Fibroblast of skin of scalp (primary cell): ENCODE measurements at places on chromosomes 7 and 10.

GRCh38 chr10:14952851-14953423, 959 bp downstream of the DCLRE1C start:
- DNase-seq, result no peak

DNA sequence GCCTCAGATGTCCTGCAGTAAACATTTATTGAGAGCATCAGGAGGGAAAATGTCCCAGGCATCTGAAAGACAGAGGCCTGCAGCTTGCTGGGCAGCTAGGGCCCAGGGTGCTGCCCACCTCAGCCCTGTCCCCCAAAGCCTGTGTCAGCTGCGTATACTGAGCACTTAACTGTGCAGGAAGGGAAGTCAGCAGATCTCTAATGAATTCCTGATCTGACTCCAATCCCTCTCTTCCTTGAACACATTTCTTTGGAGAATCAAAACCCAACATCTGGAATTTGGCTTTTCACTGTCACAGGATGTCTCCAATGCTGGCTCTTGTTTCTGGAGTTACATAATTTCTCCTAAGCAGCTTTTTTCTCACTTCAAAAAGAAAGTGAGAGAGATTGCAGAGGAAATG, 364.7 kb upstream of the NFE2L3 start:
- peak; percentile 17 for DNase-seq

DNA sequence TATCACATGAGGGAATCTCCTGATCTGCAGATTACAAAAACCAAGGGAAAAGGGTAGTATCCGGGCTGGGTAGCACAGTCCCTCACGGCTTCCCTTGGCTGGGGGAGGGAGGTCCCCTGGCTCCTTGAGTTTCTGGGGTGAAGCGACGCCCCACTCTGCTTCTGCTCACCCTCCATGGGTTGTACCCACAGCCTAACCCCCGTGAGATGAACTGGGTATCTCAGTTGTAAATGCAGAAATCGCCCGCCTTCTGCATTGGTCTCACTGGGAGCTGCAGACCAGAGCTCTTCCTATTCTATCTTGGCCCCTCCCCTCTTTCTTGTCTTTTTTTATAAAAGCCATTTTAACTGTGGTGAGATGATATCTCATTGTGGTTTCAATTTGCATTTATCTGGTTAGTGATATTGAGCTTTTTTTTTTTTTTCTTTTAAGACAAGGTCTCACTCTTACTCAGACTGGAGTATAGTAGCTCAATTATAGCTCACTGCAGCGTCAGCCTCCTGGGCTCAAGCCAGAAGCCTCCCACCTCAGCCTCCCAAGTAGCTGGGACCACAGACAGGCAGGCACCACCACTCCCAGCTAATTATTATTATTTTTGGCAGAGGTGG, 87.8 kb downstream of the ABCC2 start:
- DNase-seq, result no peak

DNA sequence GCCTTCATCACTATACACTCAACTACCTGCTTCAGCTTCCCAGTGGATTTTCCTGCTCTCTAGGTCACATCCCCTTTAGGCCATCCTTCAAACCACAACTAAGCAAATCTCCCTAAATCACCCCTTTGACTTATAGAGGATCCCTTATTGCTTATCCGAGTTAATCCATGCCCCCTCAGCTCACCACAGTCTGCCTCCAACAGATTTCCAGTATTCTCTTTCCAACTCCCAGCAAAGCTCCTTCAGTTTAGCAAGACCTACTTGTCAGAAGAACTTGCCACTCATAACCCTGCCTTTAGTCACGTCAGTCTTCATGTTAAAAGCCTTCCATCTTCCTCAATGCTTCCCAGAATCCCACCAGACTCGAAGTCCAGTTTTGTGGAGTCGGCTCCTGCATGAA, 38.6 kb downstream of the RAPGEF5 start:
- no peak for DNase-seq

- DNase-seq, result peak; percentile 83
Measured at GRCh38 chr7:92849322-92849721, 12.9 kb upstream of the CDK6 start.

DNA sequence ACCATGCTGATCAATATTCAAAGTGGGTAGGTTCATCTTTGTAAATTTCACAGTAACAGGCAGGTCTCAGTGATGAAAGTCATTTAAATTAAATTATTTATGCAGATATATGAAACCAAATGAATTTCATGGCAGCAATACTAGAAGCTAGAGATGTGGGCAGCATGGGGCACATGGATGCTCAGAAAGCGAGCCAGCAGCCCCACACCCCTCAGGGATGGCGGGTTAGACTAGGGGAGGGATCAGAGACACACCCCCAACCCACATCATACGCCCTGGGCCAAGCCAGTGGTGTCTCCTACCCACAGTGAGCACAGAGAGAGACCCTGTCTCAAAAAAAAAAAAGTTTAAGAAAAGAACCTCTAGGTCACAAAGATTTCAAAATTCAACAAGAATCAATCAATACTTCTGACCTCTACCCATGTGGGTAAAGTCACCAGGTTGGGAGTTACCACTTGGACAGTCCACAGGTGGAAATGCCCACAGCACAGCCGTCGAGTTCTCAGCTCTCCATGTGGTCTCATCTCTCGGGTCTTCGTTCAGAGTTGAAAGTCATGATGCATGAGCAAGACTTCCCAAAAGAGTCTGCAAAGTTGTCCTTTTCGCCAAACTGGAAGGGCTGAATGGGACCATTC, 79.3 kb upstream of the PPP2R2D start:
- DNase-seq, result no peak

- DNase-seq, result no peak
Measured at GRCh38 chr10:103548006-103548405, 54.5 kb downstream of the NEURL1 start.

- DNase-seq, result no peak
Measured at GRCh38 chr10:82463614-82464013, 588.6 kb downstream of the NRG3 start.

DNA sequence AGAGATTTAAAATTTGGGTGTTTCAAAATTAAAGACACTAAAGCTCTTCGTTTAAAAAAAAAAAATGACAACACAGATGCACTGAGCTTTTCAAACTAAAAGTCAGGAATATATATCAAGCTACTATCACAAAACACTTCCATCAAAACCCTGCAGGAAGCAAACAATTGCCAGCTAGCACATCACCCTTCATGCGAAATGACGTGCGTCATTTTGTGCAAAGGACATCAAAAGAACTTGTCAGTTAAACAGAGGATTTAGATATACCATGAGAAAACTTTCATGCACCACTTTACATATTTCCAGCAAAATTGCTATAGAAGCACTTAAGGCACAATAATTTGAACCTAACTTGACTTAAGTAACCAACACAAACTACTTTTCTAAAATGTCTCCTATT, 264.7 kb downstream of the GRM8 start:
- no peak for DNase-seq

- peak; percentile 42 for DNase-seq
Measured at GRCh38 chr7:40749877-40750276, 615.1 kb downstream of the SUGCT start.

DNA sequence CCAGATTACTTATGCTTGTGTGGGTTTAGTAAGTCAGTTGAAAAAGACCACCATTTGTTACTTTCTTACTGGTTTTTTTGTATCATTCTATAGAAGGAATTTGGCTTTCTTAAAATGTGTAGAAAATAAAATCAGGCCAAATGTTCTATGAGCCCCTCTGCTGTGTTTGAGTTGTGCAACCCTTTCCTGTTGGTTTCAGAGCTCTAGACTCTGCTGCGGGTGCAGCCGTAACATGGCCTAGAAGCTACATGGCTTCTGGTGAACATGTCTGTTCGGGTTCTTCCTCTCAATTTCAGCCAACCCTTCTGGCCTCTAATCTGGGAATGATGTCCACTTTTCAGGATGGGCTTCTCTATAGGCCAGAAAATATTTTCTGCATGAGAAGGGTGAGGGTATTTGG, 56.6 kb upstream of the RAB18 start:
- no peak for DNase-seq

DNA sequence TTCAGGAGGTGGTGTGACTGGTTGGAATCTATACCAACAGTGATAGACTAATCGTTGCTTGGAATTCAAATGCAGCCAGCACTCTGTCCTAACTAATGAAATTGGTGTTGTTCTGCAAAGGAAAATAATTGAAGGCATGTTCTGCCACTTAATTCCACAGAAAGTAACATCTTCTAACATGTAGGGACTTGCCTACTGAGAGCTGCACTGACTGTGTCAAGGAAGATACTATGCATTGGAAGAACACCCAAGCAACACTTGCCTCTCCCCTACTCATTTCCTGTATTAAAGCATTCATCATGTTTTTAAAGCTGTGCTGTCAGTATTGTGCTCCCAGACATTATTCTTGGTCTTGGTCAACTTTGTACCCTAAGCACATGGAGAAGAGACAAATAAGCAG, 2.7 kb upstream of the CYP3A7 start:
- no peak for DNase-seq

GRCh38 chr7:26688388-26688787, 176.0 kb downstream of the SKAP2 start:
- DNase-seq, result no peak

DNA sequence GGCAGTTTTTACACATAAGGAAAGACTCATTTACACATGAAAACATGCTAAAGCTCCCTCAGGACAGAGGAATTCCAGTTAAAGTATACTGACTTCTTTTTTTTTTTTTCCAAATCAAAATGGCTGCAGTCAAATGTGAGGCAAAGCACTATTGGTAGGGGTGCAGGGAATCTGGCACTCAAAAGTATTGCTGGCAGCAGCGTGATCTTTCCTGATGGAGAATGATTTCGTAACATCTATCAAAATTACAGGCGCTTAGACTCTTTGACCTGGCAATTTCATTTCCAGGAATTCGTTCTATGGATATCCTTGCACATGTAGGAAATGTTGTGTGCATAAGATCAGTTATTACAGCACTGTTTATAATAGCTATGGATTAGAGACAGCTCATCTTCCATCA, 65.7 kb downstream of the VSTM4 start:
- no peak for DNase-seq

DNA sequence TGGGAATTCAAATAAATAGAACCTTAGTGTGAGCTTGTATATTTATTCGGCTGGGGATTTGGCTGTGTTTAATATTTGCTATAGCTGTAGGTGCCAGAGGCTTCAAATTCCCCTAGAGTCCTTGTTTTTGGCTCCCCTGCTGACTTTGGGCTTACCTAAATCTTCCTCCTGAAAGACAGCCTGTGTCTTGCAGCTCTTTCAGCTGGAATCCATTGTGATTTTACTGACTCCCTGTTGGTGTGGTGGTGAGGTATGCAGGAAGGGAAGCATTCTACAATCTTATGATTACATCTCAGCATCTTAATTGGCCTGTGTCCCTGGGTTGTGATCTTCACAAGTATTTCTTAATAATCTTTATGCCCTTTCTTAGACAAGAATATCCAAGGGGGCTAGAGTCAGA, 25.9 kb downstream of the FOXI2 start:
- DNase-seq, result no peak

DNA sequence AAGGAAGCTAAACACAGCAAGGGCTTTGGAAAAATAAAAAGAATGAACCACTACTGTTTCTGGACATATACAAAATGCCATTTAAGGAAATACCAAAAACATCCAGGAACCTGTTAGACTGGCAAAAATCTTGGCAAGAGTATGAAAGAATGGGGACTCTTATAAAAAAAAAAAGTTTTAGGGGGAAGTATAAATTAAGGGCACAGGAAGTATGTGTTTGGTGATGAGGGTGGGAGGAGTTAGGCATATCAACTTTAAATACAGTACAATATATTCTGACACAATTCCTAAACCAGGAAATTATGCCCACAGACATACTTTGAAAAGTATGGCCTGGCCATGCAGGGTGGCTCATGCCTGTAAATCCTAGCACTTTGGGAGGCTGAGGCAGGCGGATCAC, 74.2 kb downstream of the WAPL start:
- no peak for DNase-seq

DNA sequence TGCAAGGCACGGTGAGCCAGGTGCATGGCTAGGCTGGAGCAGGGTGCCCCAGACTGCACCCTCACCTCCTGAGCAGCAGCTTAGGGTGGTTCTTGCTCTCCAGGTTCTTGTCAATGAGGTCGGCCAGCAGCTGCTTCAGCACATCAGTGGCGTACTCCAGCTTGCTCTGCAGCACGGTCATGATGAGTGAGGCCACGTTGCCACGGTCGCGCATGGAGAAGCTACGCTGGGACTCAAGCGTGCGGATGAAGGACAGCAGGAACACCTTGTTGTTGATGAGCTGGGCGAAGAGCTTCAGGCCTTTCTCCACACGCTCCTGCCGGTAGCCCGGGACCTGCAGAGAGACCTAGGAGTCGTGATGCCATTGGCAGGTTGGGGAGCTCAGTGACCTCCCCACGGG, 408.0 kb downstream of the PLXNA4 start:
- no peak for DNase-seq

DNA sequence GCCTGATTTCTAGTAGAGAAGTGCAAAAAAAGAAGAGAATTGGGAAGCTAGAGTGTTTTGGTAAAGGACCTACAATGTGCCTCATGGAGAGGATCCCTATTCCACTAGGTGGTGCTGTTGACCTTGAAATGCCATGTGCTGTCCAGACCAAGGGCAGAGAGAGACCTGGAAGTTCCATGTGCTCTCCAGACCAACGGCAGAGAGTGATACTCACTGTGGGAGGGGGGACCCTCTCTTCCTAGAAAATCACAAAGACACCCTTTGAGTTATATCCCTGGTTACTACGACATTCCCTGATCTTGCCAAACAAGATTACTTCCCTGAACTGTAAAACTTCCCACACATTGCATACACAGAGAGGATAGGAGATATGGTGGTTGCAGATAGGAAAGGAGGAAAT, 212.7 kb upstream of the ZNF804B start:
- peak; percentile 39 for DNase-seq

DNA sequence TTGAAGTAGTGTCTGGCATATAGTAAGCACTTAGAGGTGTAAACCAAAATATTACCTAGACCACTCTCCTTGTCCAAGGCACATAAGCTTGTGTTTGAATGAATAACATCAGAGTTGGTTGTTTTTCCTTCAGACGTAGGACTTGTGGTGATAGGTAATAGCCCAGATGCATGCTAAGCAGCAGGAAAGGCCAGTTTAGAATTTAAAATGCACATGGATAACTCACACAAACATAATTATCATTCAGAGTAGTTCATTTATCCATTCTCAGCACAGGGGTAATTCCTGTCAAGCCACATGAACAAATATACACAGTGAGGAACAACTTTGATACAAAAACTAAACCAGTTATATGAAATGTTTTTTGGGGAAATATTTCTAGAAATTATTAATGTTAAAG, 181.0 kb upstream of the HPS1 start:
- DNase-seq, result no peak

- DNase-seq, result no peak
Measured at GRCh38 chr10:3882855-3883254, 97.8 kb upstream of the KLF6 start.
